GM20000 (cell line): ENCODE measurements at places on chromosomes 7 and 10.
A peak's percentile ranks its signal among the peaks of the same experiment; 100 is the strongest.

- DNase-seq: no peak
Observed at GRCh38 chr7:29924684-29925083, 64.9 kb downstream of the SCRN1 start.

DNA sequence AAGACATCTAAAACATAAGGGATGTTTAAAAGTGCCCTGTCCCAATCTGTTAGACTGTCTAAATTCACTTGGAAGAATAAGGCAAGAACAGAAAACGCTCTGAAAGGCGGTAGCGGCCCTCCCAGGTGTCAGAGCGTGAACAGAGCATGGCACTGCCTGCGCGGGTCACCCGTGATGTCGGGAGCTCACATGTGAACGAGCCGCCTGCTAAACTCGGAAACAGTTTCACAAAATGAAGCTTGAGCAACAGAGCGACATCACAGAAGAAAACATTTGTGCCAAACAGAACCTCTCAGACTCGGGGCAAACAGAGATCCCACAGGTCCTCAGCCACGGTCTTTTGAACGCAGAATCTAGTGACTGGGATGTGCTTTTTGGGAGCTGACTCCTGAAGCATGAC, 12.8 kb downstream of the BRI3 start:
- DNase-seq: no peak

GRCh38 chr7:41942468-41943093, 239.7 kb upstream of the INHBA start:
- no peak for DNase-seq

- no peak for DNase-seq
Observed at GRCh38 chr7:158324397-158325360, 262.9 kb downstream of the PTPRN2 start.

GRCh38 chr7:117249696-117250095, 73.2 kb downstream of the WNT2 start:
- DNase-seq: no peak

- no peak for DNase-seq
Observed at GRCh38 chr7:111841596-111842205, 279.4 kb upstream of the IMMP2L start.

GRCh38 chr7:28498636-28499035, 86.3 kb downstream of the CREB5 start:
- DNase-seq: no peak

- DNase-seq: no peak
Observed at GRCh38 chr10:29957907-29958331, 101.5 kb downstream of the JCAD start.

GRCh38 chr7:100639995-100640516, 1.3 kb downstream of the TFR2 start:
- no peak for DNase-seq

GRCh38 chr7:50022451-50022850, 70.6 kb downstream of the ZPBP start:
- DNase-seq: no peak

DNA sequence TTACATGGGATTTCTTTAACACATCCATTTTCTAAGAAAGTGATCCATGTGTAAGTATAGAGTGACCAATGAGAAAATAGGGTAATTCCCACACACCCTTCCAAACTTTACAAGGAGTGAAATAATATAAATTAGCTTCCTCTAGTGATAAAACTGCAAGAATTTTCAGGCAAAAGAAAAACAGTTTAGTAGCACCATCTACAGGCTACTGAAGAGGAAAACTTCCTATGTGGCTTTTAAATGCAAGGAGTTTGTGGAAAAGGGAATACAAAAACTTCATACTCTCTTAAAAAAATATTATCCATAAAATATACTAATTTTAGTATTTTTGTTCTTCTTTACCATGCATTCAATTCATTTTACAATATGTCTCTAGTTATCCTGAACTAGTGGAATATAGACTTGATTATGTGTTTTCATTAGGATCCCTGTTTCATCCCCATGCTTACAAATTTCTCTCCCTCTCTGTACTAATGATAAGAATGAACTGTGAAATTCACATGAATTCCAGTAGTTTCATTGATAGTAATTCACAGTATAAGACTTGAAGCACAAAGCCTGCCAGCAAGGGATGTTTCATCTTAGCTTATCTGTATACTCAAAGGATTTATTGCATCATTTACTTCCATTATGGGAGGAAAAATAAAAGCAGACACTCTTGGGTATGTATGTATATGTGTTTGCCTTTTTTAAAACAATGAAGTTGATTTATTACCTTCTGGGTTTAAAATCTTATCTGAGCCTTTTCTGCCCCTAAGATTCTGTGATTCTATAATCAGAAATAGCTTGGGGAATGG, 442.9 kb downstream of the AUTS2 start:
- no peak for DNase-seq

DNA sequence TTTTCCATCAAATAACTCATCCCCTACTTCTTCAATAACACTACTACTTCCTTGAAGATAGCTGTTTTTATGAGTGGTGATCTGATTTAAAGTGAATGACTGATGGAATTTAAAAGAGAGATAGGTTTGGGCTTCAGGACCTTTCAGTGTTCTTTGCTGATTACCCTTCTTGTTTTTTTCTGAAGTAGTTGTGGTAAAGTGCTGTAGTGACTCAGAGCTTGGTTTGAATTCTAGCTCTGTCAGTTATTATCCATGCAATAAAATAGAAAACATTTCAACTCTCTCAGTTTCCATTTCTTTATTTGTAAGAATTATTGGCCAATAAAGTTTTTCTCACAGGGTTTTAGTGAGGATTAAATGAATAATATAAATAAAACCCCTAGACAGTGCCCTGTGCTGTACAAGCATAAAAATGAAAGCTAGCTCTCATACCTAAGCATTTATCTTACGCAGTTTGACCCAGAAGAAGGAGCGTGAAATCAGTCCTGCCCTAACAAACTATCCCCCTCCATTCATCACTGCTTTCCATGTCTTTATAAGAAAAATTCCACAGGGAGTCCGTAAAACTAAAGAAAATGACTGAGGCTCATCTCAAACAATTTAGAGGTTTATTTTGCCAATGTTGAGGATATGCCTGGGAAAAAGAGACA, 25.1 kb upstream of the AKAP9 start:
- no peak for DNase-seq

GRCh38 chr7:25854608-25855497, 297.1 kb upstream of the NFE2L3 start:
- peak; percentile 50 for DNase-seq

DNA sequence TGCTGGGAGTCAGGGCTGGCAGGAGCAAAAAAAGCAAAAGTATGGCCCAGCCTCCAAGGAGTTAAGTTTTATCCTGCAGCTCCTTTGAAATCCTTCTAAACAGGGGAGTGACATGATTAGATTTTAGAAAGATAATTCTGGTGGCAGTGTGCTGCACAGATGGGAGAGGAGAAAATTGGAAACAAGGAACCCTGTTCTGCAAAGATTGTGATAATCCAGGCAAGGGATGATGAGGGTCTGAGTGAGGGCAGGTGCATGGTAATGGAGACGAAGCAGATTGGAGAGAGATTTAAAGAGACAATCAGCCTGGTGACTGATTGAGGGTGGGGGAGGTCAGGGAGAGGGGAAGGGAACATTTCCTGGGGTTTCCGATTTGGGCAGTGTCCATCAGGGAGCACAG, 444.7 kb upstream of the PODXL start:
- DNase-seq: no peak

GRCh38 chr7:116216956-116217571, 6.7 kb downstream of the TES start:
- DNase-seq: no peak

- DNase-seq: no peak
Observed at GRCh38 chr7:48660306-48660870, 264.0 kb upstream of the CDC14C start.
